ENCODE measurements at places on chromosomes 12 and 14.

DNA sequence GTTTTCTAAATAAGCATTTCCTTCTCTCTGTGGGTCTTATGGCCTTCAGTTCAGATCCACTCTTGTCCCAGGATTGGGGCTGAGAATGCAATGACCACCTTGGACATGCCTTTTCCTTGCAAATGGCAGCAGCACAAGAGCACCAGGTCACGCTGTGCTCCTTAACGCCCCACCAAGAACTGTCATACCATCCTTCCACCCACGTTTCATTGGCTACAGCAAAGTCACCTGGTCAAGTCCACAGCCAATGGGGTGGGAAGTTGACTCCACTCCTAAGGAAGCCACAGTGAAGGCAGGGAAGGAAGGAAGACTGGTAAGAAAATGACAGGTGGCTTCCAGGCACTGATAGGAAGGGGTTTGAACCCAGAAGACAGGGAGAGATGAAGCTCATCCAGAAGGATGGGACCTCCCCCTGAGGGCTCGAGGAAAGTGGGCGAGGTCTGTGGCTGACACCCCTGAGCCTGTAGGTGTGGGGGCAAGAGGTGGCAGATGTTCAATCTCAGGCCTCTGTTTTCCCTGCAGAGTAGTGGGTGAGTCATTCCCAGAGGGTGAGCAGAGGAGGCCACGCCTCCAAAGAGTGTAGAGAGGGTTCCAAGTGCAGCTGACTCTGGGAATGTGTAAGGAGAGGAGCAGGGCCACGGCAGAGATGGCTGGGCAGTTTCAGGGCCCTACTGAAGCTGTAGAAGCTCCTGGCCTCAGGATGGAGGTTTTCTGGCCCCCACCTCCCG is 113.5 kb upstream of the VRK1 start:
- DNase-seq, result no peak

- DNase-seq, result no peak
Observed at GRCh38 chr12:48690990-48691389, 9.0 kb upstream of the KANSL2 start.

- DNase-seq, result no peak
Observed at GRCh38 chr12:76560086-76560491, 518 bp upstream of the OSBPL8 start.

- no peak for DNase-seq
Observed at GRCh38 chr12:25084816-25085215, 110.1 kb downstream of the DNAI7 start.

DNA sequence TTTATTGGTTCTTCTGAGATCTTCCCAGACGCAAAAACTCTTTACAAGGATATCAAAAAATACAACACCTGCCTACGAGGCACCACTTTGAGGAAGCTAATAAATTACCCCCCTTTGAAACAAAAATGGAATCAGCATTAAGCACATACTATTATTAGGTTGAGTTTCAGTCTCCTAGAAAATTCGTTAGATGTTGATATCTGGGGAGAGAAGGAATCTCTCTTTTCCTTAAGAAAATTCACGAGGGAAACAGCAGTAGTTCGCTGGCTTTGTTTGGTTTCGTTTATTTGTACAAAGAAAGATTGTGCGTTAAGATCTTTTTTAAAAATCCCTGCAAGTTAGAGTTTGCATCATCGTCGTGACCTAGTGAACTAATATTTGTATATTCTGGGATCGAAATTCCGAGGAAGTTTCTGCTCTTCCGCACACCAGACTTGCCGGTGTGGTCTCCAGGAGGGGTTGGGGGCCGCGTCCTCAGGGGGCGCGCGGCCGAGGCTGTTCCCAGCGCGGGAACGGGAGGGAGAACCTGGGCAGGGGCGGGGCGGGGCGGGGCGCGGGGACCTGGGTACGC is 12.1 kb downstream of the NKX2-1 start:
- no peak for DNase-seq

DNA sequence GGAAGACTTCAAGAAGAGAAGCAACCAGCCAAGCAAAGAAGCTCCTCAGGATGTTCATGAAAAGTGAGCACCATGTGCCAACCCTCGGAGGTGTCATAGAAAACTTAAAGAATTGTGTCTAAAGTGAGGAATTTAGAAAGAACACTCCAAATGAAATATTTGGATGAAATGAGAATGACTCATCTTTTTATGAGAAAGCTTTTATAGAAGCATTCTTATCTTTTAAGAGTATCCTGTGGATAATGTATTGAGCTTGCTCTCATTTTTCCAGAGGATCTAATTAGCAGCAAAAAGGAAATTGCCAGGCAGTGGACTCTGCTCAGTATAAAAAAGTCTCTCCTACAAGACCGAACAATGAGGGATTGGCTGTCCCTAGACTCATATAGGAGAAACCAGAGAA is 454.9 kb downstream of the LRIG3 start:
- no peak for DNase-seq

GRCh38 chr12:92784797-92785562 is 82.2 kb downstream of the PLEKHG7 start:
- peak; percentile 22 for DNase-seq

DNA sequence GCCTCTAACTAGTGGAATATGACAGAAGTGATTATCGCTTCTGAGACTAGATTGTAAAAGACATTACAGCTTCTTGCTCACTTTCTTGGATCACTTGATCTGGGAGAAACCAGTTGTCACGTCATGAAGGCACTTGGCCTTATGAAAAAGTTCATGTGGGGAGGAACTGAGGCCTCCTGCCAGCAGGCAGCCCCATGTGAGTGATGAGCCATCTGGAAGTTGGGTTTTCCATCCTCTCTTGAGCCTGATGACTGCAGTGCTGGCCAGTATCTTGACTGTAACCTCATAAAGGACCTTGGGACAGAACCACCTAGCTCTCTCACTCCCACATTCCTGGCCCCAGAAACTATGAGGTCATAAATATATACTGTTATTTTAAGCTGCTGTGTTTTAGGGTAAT is 28.0 kb downstream of the TTLL5 start:
- DNase-seq, result no peak

- DNase-seq, result no peak
Observed at GRCh38 chr12:115833704-115834103, 443.8 kb downstream of the MED13L start.

DNA sequence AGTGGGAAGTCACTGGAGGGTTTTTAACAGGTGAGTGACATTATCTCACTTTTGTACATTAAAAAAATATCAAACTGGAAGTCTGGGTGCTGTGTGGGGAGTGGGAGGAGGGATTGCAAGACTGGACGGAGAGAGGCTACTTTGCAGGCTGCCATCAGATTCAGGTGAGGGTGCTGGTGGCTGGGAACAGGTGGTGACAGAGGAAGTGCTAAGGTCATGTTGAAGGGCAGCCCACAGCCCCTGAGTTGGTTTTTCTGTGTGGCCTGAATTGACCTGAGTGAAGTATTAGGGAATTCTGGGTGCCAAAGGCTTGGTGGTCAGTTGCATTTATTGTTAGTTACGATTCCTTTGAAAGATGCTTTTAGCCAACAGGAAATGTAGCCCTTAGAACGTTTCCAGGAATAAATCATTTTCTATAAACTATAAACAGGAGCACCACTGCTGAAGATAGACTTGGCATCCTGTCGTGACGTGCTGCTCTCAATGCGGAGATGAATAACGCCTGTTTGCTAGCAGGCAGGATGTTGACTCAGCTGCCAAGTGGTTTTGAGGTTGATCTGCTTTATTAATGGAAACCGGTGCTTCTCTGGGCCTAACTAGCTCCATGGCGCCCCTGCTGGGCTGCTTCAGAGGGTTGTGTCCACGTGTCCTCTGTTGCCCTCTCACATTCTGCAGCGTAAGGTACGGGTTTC is 707.5 kb upstream of the TMEM132C start:
- peak; percentile 42 for DNase-seq

GRCh38 chr12:2794191-2794735 is 507 bp upstream of the FKBP4 start:
- peak; percentile 45 for DNase-seq

DNA sequence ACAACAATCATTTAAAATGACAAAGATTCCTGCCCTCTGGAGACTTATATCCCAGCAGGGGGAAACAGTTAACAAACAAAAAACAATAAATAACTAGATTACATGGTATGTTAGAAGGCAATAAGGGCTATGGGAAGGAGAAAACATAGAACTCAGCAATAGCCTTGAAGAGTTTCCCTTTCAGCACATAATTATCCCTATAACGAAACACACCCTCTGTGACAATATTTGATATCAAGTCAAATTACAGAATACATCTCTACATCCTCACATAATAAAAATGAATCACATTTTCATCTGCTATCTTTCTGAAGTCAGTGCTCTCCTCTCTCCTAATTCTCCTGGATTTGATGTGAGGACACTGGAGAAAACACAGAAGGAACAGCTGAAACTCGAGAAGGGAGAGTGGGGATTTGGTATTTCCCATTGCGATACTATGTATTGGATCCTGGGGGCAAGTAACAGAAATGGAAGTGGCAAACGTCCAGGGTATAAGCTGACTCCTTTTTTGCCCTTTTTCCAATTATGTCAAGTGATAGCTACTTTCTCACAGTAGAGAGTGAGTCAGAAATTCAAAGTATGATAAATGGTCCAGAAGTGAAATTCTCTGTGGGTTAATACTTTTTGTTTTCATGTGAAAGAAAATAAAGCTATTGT is 9.7 kb upstream of the PTGER2 start:
- DNase-seq, result no peak

GRCh38 chr12:93180566-93180965 is 197.2 kb upstream of the NUDT4 start:
- no peak for DNase-seq

- DNase-seq, result peak; percentile 53
Observed at GRCh38 chr14:106218174-106218573, 691.8 kb downstream of the TMEM121 start.

DNA sequence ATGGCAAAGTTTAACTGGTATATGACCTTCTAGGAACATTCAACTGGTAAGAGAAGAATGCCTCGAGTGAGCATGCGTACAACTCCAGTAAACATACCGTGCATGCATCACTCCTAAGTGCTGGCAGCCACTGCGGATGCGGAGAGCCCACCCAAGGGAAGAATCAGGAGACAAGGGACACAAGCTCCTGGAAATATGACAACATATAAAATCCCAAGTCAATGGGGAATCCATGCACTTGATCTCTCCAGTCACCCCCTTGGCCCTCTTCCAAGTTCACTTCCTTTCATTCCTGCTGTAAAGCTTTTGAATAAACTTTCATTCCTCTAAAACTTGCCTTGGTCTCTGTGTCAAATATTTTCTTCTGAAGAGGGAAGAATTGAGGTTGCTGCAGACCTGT is 168.7 kb upstream of the TMCC3 start:
- no peak for DNase-seq

DNA sequence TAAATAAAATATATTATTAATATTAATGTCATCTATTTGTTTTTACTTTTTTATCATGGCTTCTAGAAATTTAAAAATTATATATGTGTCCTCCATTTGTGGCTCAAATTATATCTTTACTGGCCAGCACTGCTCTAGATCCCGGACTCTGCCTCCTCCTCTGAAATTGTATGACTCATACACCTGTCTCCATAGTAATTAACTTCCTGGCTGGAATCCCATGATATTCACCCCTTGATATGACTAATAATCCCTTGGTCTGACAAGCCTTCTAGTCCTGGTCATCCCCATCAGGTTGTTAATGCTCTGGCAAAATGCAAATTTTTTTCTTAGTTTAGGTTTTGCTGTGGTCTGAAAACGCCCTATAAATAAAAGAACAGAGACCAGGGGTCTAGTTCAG is 116.2 kb downstream of the BMP4 start:
- DNase-seq, result no peak

DNA sequence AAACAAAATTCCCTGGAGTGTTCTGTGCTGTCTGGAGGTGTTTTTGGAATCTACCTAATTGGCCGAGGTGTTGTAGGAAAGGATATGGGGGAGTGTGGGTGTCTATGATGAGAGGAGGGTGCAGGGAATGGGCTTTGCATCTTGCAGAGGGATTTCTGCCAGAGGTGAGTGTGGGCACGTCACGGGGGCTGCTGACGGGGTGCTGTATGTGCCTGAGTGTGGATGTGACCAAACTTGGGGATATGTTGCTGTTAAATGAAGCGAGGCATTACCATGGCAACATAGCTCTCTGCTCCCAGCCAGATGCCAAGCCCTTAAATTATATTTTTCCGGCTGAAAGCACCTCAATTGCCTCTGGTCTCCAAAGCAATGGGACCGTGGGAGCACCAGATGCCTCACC is 44.3 kb upstream of the SPTLC2 start:
- DNase-seq, result no peak

DNA sequence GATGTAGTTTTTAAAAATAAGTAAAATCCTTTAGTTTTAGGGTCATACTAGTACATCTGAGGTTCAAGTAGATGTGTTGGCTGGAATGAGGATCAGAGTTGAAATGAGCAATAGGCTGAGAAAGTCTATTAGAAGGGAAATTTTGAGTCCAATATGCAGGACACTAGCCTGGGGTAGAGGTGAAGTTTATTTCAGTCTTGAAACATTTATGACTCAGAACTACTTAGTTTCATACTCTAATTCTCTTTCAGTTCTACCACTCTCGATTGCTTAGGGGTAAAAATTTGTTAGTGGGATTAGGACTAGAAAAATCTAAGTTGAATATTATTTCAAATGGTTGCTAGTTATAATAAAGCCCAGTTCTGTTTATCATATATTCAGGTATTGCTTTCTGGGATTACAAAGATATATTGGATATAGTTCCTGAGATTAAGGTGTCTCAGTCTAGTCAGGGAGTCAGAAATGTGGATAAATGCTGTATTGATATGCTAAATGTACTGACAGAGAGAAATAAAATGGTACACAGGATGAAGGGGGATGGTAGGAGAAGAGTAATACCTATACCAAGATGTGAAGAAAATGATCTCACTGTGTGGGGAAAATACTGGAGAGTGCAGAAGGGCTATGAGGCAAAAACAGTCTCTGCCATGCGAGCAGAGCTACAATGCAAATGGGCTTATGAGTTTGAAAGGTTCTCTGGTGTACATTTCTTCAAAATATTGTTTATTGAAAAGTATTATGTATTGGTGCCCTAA is 395.8 kb upstream of the FBXO33 start:
- no peak for DNase-seq

GRCh38 chr14:50116966-50117365 is 594 bp upstream of the VCPKMT start:
- DNase-seq, result no peak

DNA sequence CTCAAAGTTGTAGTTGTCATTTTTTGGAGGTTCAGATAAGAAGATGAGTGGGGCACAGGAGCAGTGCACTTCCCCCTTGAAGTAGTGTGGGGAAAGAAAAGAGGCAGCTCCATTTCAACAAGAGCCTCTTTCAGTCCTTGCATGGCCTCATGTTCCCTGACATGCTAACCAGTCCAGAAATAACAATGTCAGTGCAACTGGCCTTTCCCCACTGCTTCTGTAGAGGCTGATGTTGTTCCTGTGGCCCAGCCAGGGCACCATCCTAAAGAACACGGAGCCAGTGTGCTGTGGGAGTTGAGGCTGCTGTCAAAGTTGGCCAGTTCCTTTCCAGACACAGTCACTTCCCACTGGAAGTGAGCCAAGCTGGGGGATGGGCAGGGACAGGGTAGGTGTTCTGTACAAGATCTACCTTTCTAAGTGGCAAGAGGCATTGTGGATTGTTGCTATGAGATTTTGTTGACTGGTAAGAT is 77.7 kb upstream of the SLC38A2 start:
- peak; percentile 30 for DNase-seq
